Activated CD4-positive, alpha-beta T cell treated with anti-CD3 and anti-CD28 coated beads, Interleukin-2, amount 10 ng/mL, durations not matched to agents 7 days and 5 days (primary cell): ENCODE measurements at places on chromosomes 5 and 9. TPM values are rescaled to one million over a fixed set of nuclear protein-coding genes. Genes with fewer than 3 reads are reported as not detected.

- peaks cover 3% of the 10 kb centered on the region for H3K4me1 ChIP-seq
- no peaks in the 10 kb centered on the region for H3K36me3 ChIP-seq
- H3K27me3 ChIP-seq = peaks cover 71% of the 10 kb centered on the region
- H3K27ac ChIP-seq = no peak within 1 kb of the TSS
- no peak within 1 kb of the TSS for H3K4me3 ChIP-seq
These were observed at the start of gene MEGF10 for GRCh38 chr5:127290019-127290945. TSS of gene MEGF10 (plus strand) at chr5:127290796. CDS start at chr5:127331309, 40,513 bp downstream.

The IL33 gene
- total RNA-seq = not detected

DNA sequence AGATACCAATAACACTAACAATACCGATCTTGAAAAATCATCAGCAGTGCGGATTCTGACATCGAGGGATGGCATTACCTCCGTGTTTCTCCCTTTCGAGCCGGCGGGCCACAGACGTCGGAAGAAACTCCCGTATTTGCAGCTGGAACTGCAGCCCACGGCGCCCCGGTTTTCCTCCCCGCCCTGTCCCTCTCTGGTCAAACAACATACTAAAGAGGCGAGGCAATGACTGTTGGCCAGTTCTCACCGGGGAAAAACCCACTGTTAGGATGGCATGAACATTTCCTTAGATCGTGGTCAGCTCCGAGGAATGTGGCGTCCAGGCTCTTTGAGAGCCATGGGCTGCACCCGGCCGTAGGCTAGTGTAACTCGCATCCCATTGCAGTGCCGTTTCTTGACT, 32.8 kb downstream of the OLFM1 start:
- no peak overlapping the region for H3K4me3 ChIP-seq
- DNase-seq = no peak
- H3K27me3 ChIP-seq = no peaks in the 10 kb centered on the region
- no peaks in the 10 kb centered on the region for H3K36me3 ChIP-seq
- H3K4me1 ChIP-seq = no peaks in the 10 kb centered on the region

GRCh38 chr5:31157720-31158119, 35.8 kb upstream of the CDH6 start:
- H3K36me3 ChIP-seq = no peaks in the 10 kb centered on the region
- no peak for DNase-seq
- H3K4me3 ChIP-seq = no peak overlapping the region

DNA sequence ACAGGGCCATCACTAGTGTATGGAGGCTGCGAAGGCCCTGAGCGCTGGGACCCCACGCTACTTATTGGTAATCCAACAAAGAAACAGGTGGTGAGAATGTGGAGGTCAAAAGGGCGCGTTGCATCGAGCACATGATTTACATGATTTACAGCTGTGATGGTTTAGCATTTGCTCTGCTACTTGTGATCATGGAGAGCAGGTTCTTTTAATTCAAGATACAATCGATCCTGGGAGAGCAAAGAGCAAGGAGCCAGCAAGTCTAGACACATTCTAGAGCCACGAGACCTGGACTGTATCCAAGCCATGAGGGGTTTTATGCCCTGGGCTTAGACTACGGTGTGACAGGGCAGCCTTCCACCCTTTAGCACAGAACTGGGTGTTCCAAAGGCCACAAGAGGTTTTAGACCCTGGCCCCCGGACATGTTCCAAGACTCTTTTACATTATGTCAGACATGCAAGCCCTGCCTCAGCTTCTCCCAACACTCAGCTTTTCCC, 47.0 kb upstream of the CLK4 start:
- H3K27ac ChIP-seq = no peak overlapping the region
- no peaks in the 10 kb centered on the region for H3K27me3 ChIP-seq
- no peak for DNase-seq
- H3K4me1 ChIP-seq = no peaks in the 10 kb centered on the region

The ABLIM3 gene
- total RNA-seq = not detected

The CDH9 gene
- not detected for total RNA-seq

DNA sequence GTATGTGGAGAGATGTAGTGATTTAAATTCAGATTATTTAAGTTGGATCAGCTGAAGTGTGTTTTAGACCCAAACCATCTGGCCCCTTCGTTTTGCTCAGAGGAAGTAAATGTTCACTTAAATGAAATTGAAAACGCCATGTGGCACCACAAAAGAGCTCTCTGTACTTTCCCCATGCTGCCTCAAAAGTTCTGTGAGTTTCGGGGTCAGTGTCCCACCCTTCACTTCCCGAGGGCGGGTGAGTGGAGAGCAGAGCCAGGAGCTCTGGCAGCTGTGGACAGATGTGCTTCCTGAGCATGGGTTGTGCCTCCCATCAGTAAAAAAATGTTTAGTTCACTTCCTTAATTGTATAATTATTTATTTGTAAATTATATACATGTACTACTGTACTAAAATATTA, 48.4 kb downstream of the PSD2 start:
- no peak for DNase-seq
- H3K27ac ChIP-seq = no peak overlapping the region
- no peaks in the 10 kb centered on the region for H3K36me3 ChIP-seq
- peaks cover 9% of the 10 kb centered on the region for H3K4me1 ChIP-seq

GRCh38 chr5:23208959-23209431, 298.4 kb upstream of the PRDM9 start:
- peak; percentile 18 for DNase-seq
- no peak overlapping the region for H3K27ac ChIP-seq
- H3K4me1 ChIP-seq = no peaks in the 10 kb centered on the region

- H3K27ac ChIP-seq = no peak overlapping the region
- no peak for DNase-seq
- no peaks in the 10 kb centered on the region for H3K36me3 ChIP-seq
- H3K27me3 ChIP-seq = no peaks in the 10 kb centered on the region
These were observed 1860.7 kb upstream of the WWC1 start for GRCh38 chr5:166430491-166431319.

DNA sequence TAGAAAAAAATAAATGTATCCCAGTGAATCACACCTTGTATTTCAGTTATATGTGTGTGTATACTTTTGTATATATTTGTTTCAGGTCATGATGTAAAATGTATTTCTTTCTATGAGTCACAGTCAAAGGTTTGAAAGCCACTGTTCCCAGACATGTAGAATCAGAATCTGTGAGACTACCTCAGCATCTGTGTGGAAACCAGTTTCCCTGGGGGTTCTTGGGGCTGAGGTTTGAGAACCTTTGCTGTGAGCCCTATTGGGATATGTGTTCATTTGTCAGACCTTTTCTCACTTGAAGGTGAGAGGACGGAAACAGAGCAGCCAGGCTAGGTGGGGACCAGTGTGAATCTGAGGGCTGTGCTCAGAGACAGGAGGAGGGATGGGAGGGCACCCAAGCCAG, 78.7 kb upstream of the SAP30L start:
- DNase-seq = no peak
- no peaks in the 10 kb centered on the region for H3K27me3 ChIP-seq
- H3K4me1 ChIP-seq = no peaks in the 10 kb centered on the region
- no peak overlapping the region for H3K27ac ChIP-seq

The GPX8 gene
- not detected for total RNA-seq

The IL17B gene
- not detected for total RNA-seq

DNA sequence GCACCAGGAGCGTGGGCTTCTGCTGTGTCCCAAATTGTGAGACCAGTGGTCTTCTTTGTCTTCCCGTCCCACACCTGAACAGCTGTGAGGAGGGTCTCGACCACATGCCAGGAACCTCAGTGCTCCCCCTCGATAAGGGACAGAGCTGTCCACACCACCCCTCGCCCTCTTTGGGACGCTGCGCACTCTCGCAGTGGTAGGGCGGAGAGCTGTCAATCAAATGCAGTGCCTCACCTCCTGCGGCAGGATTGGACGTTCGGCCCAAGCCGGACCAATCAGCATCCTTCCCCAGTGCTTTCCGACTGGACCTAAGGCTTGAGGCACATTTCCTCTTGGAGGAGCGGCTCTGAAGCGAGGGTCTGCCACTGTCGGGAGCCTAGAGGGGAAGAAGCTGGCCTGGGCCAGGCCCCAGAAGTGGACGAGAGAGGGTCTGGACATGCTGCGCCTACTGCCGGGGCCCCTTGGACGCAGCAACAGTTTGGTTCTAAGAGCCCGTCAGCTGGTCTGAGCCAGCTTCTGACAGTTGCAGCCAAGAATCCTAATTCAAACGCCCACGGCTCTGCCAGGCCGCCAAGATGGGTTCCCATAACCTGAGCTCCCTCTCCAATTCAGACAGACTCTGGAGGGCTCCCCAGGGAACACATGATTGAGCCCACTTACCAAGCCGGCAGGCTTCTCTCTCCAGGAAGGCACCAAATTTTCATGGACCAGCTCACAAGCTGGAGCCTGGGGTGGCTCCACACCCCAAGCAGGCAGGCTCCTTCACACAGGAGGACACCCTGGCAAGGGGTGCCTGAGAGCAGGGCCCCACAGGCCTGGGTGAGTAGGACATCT, 28.1 kb upstream of the ADAMTS2 start:
- H3K4me1 ChIP-seq = no peaks in the 10 kb centered on the region
- H3K27me3 ChIP-seq = no peaks in the 10 kb centered on the region
- H3K27ac ChIP-seq = no peak overlapping the region
- no peaks in the 10 kb centered on the region for H3K36me3 ChIP-seq

The SHB gene
- total RNA-seq = not detected

The HTR4 gene
- not detected for total RNA-seq

The SH3RF2 gene
- total RNA-seq = 0.27 TPM

- no peaks in the 10 kb centered on the region for H3K4me1 ChIP-seq
- H3K27me3 ChIP-seq = no peaks in the 10 kb centered on the region
- no peak overlapping the region for H3K4me3 ChIP-seq
- H3K27ac ChIP-seq = no peak overlapping the region
- H3K36me3 ChIP-seq = no peaks in the 10 kb centered on the region
These were observed 132.8 kb downstream of the OR2K2 start for GRCh38 chr9:111197256-111197655.

The COL23A1 gene
- total RNA-seq = not detected

- H3K36me3 ChIP-seq = no peaks in the 10 kb centered on the region
- no peak overlapping the region for H3K4me3 ChIP-seq
- H3K27ac ChIP-seq = no peak overlapping the region
These were observed 119.6 kb upstream of the COL5A1 start for GRCh38 chr9:134521817-134522501.
